ENCODE measurements at places on chromosomes 1 and 21.

GRCh38 chr1:206895837-206896242 is 1.4 kb upstream of the IL24 start:
- no peak for DNase-seq

DNA sequence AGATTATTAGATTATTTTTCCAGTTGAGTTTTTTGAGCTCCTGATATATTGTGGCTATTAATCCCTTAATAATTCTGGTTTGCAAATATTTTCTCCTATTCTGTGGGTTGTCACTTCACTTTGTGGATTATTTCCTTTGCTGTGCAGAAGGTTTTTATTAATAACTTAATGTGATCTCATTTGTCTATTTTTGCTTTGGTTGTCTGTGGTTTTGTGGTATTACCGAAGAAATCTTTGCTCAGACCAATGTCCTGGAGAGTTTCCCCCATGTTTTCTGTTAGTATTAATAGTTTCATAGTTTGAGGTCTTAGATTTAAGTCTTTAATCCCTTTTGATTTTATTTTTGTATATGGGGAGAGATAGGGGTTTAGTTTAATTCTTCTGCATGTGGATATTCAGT is 7.1 kb upstream of the TBX19 start:
- no peak for DNase-seq

- DNase-seq: no peak
Measured at GRCh38 chr1:186975220-186975619, 146.5 kb downstream of the PLA2G4A start.

DNA sequence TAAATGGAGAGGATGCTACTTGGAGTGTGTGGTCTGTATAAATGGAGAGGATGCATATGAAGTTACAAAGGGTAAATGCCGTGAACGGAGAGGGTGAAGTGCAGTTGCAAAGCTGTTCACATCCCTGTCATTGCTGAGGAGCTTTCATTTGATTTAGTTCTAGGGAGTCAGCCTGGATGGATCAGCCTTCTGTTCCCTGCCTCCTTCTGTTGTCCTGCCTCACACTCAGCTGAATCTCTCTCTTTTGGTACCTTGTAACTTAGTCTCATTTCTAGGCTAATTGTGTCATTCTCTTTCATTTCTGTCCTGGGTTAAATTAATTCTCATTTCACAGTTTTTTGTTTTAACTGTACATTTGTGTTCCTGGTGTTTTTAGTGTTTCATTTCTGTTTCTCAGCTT is 133.2 kb upstream of the COL6A1 start:
- DNase-seq: no peak

DNA sequence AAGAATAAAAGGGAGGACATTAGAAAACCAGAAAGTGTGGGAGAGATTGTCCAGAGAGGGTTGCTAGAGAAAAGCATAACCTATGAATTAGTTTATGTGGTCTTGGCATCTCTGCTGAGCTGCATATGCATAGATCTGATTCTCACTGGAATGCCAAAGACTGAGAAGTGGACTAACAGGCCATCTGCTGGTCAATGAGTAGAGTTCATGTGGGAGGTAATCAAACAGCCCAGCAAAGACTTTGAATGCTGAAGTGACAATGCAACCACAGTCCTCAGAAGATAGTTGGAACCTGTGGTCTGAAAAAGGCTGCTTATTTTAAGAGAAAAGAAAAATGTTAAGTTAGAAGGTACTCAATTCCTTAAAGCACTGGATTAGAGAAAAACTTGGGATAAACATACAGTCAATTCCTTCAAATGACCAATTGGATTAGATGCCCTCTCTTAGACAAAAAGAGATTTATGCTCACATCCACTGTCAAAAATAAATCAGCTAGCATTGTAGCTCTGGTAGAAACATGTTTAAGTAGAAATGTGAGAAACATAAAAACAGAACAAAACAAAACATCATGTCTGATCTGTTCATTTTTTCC is 382.8 kb downstream of the AMY1C start:
- DNase-seq: no peak

GRCh38 chr1:177744906-177745305 is 225.0 kb downstream of the SEC16B start:
- DNase-seq: no peak

- no peak for DNase-seq
Measured at GRCh38 chr1:119467857-119468668, 38.9 kb upstream of the HSD3B1 start.

DNA sequence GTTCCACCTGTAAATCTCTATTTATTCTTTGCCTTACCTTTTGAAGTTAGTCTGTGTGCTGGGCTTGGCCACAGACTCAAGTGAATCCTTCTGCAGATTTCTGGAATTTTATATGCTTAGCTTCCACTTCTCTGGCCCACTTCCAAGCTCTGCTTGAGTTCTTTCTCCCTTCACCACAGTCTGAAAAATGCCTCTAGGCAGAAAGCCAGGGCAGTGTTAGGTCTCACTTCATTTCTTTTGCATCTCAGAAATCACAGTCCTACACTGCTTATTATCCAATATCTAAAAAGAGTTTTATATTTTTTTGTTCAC is 48.9 kb downstream of the INKA2 start:
- peak; percentile 17 for DNase-seq

- peak; percentile 91 for DNase-seq
Measured at GRCh38 chr1:23562137-23562876, 3.0 kb upstream of the ID3 start.

DNA sequence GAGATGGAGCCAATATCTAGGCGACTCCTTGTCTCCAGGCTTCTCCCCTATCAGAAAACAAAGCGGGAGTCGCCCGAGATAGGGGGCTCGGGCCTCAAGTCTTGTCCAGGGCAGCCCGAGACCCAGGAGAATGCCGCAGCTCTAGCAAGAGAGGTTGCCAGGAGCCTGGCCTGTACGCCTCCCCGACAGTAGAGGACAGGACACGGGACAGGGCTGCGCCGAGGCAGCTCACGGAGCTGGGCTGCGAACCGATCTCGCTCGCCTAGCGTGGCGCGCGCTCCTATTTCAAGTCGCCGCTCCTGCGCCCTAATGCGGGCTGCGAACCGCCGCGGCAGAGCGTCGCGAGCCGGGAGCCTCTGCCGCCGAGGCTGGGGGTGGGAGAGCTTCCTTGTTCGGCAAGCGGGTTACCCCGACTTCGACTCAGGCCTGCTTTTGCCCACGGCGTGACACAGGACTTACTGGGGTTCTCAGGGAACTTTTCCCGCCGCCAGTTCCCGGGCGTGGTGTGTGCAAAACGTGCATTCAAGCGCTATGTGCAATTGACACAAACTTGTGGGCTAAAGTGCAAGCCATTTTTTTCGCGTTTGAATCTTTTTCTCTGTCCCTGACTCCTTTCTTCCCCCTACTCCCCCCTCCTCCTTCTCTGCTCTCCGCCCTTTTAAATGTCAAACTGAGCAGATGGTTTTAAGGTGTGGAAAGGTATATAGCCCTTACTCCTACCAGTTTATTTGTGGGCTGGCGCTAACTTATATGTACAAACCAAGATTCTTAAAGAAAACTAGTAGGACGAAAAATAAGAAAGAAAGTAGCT is 2.4 kb upstream of the PROX1 start:
- DNase-seq: no peak

GRCh38 chr1:54787604-54788003 is 13.5 kb downstream of the TTC22 start:
- no peak for DNase-seq

DNA sequence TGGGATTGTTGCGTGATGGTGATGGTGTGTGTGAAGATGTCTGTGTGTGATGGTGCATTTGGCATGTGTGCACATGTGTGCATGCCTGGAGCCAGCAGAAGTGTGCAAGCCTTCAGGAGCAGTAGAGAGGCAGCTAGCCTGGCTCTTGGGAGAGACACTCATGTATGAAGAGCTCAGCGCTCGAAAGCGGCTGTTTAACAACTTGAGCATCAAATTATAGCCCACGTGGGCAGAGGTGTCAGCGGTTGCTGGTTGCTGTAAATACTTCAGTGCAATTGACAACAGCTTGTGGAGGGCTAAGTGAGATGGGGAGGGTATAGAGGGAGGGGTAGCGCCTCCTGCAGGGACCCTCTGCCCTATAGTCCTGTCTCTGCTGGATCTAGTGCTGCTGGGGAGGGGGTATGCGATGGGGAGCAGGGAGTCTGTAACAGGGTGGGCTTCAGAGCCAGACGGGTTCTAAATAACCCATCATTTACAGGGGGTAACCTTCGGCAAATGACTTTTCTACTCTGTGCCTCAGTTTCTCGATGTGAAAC is 21.5 kb downstream of the FOXD2 start:
- DNase-seq: no peak

DNA sequence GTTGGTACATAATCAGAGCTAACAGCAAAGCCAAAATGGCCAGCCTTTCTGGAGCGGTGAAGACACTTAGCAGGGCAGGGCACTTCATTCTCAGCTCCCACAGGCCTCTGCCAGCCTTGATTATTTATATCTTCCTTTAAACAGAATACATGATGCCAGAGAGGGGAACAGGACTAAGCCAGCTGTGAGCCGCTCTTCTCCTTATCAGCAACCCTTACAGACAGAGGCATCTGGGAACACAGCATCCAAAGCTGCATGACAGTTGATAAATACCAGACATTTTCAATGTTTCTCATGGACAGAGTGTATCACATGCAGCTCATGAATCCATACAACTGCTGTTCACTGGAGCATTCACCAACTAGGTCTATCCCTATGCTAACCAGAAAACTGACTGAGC is 29.1 kb downstream of the DNAJC11 start:
- DNase-seq: no peak

GRCh38 chr21:18252680-18253079 is 8.0 kb downstream of the CHODL start:
- no peak for DNase-seq

DNA sequence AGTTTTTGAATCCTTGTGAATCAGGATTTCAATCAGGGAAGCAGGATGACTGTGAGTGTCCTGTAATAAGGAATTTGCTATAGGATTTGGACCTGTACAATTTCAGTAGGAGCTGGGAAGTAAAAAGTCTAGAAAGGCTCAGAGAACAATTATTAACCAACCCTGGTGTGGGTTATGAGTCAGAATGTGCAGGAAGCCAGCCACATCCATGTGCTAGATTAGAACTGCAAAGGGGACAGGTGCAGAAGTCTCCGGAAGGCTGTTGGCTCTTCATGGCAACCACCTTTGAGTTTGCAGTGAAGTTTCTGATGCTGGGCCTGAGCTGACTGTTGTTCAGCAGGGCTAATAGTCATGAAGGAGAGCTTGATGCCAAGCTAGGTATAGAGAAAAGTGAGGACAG is 70.7 kb downstream of the SPATA46 start:
- DNase-seq: no peak

DNA sequence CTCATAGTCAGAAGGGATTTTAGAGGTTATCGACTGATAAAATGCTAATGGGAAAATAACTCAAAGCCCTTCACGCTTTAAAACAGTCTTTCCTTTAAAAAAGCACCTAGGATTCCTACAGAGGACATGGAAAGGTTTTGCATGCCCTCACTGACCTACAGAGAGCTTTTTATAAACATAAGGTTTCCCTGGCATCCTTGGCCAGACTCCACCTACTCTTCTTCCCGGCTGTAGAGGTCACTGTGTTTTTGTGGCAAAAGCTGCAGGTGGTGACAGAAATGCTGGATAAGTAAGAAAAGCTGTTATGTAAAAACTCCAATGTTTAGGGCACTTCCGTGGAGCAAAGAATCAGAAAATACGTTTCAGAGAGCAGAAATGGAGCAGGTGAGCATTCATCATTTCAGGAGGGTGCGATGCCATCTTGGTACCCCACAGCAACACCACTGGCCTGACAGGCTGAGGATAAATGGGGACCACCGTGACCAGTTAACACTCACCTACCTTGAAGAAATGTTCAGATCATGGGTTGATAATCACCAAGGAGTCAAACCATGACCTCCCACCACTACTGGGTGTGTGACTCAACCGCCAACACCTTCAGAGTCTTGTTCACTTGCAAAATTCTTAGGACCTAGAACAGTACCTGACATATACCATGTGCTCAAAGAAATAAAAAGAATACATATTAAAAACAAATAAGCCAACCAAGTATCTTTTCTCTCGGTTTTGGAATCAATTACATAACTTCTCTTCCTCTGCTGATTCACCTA is 46.6 kb downstream of the SSBP3 start:
- no peak for DNase-seq

GRCh38 chr21:39095681-39096080 is 87.6 kb downstream of the PSMG1 start:
- no peak for DNase-seq

DNA sequence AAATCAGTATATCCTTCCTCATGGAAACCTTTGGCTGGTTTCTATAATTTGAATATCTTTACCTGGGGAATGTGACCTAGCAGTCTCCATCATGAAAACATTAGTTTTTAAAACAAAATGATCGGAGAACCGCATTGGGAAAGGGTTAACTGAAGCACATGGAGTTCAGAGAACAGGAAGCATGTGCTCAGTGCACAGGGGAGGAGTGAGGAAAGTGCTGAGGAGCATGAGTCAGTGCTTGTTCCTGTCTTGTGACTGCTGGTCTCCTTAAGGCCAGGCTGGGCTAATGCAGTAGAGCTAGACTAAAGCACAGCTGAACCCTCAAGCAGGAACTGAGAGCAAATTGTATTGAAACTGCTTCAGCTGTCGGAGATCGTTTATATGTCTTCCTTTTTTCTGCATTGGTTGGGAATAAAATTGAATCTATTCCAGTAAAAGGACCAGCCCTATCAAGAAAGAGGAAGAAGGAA is 5.8 kb downstream of the IFI16 start:
- DNase-seq: no peak

GRCh38 chr21:37769656-37770055 is 146.6 kb downstream of the KCNJ6 start:
- DNase-seq: no peak

DNA sequence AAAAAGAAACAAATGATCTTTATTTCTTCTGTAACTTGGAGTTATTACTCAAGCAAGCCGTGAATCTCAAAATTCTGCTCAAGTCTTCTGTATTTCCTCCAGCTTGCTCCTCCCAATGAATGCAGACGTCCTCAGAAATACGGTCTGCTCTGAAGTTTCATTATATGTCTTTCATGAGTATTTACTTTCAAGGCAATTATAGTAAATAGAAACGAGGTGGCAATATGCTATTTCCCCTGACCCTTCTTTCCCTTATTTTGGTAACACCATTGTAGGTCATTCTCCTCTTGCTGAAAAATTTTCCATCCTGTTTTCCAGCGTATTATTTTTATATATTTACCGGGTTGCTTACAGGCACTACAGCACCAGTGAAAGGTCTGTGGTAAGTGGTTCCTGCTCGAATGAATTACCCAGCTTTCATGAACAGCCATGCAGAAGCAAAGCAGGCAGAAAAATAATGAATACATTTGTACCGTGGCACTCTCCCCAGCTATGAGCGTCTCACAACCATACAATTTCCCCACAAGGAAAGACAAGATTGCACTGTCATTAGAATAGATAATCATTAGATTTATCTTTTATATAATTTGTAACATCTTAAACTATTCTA is 350.9 kb upstream of the PKN2 start:
- no peak for DNase-seq

DNA sequence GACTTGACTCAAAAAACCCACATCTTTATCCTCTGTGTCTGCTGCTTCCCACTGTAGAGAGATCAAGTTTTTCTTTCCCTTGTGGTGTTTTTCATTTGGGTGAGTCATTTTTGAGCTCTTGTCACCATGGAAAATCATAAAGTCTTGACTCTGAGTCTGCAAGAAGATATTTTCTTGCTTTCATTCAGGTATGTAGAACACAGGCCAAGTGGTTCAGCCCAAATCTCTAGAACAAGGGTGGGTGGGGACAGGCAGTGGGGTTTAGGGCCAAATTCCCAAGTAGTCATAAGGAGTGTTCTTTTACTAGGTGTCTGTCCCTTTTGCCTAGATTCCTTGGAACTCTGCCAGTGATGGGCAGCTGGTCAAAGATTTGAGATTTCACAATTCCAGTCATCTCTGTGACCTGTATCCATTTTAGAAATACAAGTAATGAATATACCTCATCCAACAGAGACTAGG is 21.5 kb upstream of the ARHGAP29 start:
- peak; percentile 43 for DNase-seq

- peak; percentile 55 for DNase-seq
Measured at GRCh38 chr1:115258302-115258866, 79.7 kb downstream of the NGF start.
